ENCODE measurements at places on chromosomes 6 and 20.

GRCh38 chr6:73642530-73642929, 11.3 kb downstream of the SLC17A5 start:
- DNase-seq: no peak

GRCh38 chr20:56715309-56715708, 86.2 kb downstream of the TFAP2C start:
- DNase-seq: no peak

DNA sequence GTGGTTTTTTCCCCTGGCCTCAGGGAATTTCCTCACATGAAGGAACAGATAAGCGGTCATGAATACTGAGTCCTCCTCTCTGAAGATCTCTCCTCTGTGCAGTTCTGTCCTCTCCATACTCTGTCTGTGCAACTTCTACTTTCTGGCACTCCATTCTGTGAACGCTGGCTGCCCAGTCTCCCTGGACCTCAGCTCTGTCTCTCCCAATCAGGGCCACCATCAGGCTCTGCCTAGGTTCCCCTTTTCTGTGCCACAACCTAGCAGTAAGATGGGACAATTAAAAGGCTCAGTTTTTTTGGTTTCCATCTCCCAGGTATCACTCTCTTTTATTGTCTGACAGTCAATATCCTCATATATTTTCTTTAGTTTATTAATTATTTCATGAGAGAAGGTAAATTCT, 4.8 kb upstream of the ADGB start:
- no peak for DNase-seq

DNA sequence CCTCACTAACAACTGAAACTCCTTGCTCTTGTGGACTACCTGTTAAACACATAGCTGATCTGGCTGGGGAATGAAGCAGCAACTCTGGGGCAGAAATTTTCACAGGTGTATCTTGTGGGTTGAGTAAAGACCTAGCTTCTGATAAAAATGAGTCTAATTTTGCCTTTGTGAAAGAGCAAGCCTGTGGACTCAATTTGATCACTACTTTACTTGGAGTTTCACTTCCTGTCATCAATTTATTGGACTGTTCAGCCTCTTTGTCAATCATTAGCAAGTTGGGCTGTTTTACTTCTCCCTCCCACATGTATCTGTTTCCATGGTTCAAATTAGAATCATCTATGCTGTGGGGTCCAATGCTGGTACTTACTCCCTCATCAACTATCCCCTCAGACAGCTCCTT, 29.6 kb upstream of the CRIP3 start:
- no peak for DNase-seq

GRCh38 chr6:45961125-45961524, 54.5 kb downstream of the CLIC5 start:
- DNase-seq: no peak

GRCh38 chr6:156359912-156360311, 417.3 kb upstream of the ARID1B start:
- no peak for DNase-seq

DNA sequence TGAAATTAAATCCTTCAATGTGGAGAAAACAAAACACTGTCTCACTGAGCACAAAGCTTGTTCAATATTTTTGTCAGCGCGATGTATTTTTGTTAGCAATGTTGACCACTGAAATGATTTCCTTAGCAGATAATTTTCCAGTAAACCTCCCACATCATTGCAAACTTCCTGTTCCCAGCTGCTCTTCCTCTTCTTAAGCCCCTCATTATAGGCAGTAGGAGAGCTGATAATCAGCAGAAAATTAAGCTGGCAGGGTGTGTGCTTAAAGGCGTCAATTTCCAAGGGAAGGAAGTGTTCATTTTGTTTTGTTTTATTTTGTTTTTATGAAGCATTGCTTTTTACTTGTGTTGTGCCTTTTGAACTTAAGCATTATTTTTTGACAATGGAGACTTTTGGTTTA, 29.1 kb upstream of the TMEM14A start:
- DNase-seq: no peak

Data from activated CD8-positive, alpha-beta memory T cell treated with anti-CD3 and anti-CD28 coated beads for 1 hour (primary cell).